Activated CD4-positive, alpha-beta T cell treated with anti-CD3 and anti-CD28 coated beads for 36 hours (primary cell): ENCODE measurements at places on chromosomes 16 and 17.

- no peak for DNase-seq
Measured at GRCh38 chr17:38994026-38994425, 26.8 kb upstream of the FBXO47 start.

DNA sequence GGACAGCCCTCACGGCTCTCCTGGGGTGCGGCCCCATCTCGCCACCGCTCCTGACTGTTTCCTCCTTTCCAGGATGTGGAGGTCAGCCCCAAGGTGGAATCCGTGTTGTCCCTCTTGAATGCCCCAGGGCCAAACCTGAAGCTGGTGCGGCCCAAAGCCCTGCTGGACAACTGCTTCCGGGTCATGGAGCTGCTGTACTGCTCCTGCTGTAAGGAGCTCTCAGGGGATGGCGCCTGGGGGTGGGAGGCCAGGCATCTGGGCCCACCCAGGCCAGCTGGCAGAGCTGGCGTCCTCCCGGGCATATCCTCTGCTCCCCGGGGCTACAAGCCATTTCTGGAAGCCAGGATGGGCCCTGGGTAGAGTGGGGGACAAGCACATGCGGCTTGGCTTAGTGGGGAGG is 13.2 kb downstream of the IL34 start:
- no peak for DNase-seq

GRCh38 chr16:67927131-67927941 is 4.3 kb downstream of the CTRL start:
- DNase-seq = no peak

DNA sequence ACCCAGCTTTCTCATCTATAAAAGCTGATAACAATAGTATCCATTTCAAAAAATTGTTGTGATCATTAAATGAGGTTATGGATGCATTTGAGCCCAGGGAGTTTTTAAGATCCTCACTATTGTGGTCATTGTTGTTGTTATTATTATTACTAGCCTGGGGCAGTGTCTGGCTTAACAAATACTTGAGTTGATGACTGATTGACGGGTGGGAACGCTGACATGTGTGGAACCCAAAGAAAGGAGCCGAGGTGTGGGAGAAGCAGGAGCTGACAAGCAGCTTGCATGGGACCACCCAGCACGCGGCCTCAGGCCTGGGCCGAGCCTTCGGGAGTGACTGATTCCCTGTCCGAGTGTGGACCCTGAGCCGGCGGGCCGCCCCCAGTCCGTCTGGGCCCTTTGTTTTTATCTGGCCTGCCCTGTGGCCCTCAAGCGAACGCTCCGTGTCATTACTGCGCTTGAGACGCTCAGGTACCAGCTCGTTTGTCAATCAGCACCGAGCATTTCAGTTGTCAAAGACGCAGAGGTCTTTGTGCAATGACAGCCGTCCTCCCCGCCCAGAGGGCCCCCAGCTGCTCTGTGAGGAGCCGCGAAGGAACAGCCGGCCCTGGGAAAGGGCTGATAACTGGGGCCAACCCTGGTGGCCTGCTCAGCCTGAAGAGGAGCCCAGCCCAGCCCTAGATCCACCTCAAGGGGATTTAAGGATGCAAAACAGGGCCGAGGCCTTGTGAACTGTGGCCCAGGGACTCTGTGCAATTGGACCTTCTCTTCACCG is 132.9 kb upstream of the FOXF1 start:
- DNase-seq = no peak

GRCh38 chr17:42691021-42691545 is 8.8 kb downstream of the CNTNAP1 start:
- DNase-seq = no peak

DNA sequence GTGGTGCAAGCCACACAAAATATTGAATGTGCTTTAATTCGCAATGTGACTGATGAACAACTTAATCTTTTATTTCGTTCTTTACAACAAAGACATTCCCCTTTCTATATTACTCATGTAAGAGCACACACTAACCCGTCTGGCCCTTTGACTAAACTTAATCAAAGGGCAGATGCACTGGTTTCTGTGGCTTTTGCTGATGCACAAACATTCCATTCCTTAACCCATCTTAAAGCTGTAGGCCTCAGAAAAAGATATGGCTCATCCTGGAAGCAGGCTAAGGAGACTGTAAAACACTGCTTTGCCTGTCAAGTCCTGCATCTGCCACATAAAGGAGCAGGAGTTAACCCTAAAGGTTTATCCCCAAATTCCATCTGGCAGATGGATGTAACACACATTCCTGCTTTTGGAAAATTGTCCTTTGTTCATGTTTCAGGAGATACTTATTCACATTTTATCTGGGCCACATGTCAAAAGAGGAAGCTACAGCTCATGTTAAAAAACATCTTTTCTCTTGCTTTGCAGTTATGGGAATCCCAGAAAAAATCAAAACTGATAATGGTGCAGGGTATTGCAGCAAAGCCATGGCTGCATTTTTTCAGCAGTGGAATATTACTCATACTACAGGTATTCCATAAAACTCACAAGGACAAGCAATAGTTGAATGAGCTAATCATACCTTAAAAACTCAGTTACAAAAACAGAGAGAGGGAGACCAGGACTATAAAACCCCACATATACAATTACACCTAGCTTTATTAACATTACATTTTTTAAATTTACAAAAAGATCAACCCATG is 137.2 kb downstream of the AHSP start:
- no peak for DNase-seq

DNA sequence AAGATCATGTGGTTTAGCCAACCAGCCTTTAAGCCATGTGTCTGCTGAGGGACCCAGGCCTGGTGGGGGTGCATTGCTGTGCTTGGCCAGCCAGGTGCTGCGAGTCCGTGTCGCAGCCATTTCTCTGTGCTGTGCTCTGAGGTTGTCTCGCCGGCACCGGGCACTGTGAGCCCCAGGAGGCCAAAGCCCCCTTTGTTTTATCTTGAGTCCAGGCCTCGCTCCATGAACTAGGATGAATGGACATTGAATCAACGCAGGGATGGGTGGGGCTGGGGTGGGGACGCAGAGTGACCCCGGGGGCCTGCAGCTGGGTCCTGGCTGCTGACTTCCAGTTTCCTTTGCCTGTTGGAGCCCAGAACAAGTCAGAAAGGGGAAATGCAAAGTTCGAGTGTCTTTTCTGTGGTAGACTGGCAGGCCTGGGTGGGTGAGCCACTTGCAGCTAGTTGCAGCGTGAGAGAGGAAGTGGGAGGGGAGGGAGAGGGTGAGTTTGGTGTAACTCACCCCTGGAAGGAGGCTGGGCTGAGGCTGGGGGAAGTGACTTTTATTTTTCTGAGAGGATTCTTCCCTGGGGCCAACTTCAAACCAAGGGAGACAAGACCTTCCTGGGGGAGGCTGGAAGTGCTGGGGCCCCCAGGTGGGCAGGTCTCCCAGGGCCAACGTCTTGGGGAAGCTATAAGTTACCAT is 324.7 kb downstream of the SEC14L1 start:
- DNase-seq = peak; percentile 90

GRCh38 chr17:49439305-49439672 is 24.6 kb upstream of the PHB1 start:
- DNase-seq = no peak

DNA sequence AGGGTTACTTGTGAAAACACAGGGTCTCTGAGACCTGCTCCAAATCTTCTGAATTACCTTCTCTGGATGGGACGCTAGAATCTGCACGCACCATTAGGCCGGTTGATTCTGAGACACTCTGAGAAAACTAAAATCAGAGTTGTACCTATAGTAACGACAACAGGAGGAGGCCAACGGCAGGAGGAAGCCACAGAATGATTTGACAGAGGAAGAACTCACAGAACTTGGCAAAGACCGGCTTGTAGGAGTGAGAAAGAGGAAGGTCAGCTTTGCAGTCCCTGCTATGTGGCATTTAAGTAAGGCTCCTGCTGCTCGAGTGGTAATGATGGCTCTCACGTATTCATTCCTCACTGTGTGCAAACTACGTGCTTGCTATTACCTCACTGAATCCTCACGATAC is 483.0 kb downstream of the TMEM114 start:
- no peak for DNase-seq

GRCh38 chr16:85130705-85131028 is 18.4 kb upstream of the CIBAR2 start:
- DNase-seq = no peak

DNA sequence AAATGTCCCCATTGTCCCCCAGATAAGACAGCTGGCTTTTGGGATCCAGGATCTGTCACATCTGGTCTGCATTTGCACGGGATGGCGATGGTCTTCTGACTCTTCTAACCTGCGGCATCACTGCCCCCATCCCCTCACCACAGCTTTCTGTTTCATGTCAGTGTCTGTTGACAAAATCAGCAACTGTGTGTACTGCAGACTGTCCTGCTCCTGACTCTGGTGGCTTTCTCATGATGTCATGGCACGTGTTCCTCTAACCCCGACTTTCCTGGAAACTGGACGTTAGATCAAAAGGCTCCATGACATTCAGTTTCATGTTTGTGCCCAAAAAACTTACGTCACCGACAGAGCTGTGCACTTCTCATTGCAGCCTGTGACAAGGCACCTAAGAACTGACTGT is 30.1 kb upstream of the CPNE2 start:
- no peak for DNase-seq

- DNase-seq = no peak
Measured at GRCh38 chr16:19991614-19992013, 82.1 kb downstream of the GPR139 start.

DNA sequence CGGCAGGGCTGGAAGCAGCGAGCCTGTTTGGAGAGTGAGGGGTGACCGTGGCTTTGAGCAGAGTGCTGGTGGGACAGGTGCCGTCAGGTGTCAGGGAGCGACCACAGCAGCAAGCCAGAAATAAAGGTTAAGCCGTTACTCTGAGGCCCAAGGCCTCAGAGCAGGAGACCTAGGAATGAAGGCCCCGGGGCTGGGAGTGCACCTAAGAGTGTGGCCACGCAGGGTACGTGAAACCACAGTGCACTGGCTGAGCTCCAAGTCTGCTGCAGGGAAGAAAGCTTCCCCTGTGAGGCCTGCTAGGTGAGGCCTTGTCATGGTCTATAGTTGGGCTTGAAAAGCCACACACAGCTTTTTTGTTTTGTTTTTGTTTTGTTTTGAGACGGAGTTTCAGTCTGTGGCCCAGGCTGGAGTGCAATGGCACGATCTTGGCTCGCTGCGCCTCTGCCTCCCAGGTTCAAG is 8.7 kb downstream of the CLUAP1 start:
- DNase-seq = peak; percentile 92

GRCh38 chr16:57959121-57959520 is 11.8 kb downstream of the CNGB1 start:
- no peak for DNase-seq

GRCh38 chr17:292016-292415 is 60.6 kb downstream of the RPH3AL start:
- DNase-seq = no peak

GRCh38 chr17:66413559-66414520 is 111.4 kb downstream of the PRKCA start:
- DNase-seq = no peak

- DNase-seq = no peak
Measured at GRCh38 chr17:48129981-48130380, 22.4 kb downstream of the SNX11 start.

- peak; percentile 6 for DNase-seq
Measured at GRCh38 chr16:54282928-54283724, 3.5 kb downstream of the IRX3 start.

DNA sequence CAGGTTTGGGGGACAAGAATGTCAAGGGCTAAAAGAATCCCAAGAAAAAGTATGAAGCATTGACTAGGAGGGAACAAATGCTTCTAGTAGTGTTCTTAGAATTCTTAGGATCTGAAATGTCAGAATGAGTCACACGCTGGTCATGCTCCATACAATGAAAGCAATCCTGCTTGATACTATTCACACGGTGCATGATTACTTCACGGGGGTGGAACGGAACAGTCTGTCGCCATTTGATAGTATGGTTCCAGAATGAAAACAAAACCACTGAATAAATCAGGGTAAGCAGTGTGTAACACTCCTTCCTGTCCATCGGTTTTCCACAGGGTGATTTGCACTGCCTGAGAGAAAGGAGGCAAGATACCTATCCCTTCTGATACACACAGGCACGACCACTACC is 22.9 kb upstream of the YWHAE start:
- DNase-seq = peak; percentile 41

DNA sequence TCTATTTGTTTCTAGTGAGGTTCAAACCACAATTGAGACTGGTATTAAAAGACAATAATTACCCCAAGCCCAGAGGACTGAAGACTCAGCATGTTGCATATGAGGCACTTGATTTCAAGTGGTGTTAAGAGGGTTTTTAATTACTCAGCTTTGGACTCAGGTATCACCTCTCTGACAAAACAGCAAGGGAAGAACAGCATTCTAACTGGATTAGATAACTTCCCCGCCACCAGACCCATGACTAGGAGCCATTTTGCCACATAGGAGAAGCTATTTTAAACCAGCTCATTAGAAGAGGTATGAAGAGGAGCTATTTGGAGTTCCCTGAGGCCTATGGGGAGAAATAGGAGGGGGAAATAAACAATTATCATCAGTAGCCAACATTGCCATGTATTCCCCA is 226.1 kb upstream of the TOX3 start:
- no peak for DNase-seq

- DNase-seq = no peak
Measured at GRCh38 chr17:11216976-11217375, 24.0 kb upstream of the SHISA6 start.

DNA sequence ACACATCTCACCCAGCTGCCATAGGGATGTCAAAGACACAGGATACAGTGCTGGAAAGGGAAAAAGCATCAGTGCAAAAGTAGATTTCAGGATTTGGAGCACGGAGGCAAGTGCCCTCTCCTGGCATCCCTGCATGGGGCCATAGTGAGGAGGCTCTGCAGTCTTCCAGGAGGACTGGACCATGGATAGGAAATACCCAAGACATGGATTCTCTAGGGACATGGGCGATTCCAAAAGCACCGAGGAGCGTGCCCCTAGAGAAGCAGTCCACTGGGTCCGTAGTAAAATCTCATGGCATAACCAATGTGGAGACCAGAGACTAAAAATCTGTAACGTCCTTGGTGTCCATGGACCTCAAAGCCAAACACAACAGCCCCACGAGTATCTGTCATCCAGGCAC is 818.2 kb downstream of the KCNJ18 start:
- DNase-seq = no peak

- no peak for DNase-seq
Measured at GRCh38 chr17:78517421-78517820, 59.8 kb downstream of the DNAH17 start.

DNA sequence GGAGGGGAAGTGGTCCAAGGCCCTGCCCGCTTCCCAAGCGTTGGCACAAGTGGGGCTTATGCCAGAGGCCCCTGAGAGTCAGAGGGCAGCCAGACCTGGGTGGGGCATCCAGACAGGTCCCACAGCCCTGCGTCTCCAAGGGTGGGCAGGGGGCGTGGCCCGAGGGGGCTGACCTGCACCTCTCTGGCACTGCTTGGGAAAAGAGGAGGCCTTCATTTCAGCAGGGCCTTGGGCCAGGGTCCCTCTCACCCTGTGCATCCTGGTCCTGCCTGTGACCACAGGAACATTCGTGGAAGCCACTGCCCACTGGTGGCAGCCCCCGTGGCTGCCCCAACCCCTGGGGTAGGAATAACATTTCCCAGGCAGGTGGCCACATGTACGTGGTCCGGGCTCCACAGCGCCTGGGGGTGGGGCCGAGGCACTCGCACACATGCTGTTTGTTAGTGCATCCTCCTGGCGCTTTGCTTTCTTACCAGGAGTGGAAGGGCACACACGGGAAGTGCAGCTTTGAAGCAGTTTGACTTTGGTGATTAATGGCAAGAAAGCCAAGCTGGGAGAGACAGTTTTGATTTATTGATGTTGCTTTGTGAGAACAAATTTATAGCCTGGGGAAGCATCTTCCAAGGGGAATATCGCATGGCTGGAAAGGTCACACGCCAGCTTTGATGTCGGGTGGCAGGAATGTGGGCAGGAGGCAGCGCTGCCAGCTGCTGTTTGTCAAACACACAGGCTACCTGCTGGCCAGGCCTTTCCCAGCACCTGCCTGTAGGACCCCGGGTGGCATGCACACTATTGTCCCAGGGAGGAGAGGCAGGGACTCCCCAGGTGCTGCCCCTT is 4.3 kb downstream of the CENPX start:
- DNase-seq = no peak
